ENCODE measurements at places on chromosomes 11 and 22.

GRCh38 chr11:65559951-65560537 lies 1.9 kb upstream of the LTBP3 start:
- DNase-seq: peak; percentile 79

DNA sequence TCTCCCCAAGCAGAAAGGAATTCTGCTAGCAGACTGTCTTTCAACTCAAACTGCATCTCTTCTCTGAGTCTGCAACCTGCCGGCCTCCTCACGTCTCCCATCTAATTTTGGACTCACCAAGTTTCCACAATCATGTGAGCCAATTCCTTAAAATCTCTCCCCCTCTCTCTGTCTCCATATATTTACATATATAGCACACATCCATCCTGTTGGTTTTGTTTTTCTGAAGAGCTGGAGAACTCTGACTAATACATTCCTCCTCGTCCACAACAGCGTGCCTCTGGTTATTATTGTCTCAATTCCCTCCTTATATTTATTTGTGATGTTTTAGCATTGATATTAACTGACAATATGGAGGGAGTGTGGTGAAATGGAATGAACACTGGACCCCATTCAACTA lies 29.6 kb upstream of the FJX1 start:
- peak; percentile 91 for DNase-seq

DNA sequence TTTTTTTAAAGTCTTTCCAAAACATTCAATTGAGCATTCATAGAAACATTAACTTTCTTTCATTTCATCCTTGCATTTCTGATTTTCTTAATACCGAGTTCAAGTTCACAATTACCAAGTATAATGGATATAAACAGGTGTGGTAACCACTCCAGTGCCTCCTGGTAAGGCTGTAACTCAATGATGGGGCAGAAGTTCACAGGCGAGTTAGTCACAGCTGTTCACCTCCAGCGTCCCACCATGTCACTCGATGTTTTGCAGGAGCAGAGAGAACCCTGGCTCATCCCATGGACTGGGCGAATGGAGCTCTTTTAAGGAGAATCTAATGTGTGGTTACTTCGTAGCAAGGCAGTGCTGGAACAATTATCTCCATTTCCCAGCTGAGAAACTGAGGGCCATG lies 94.4 kb upstream of the ALX4 start:
- no peak for DNase-seq

GRCh38 chr11:2788168-2789071 lies 88.6 kb upstream of the KCNQ1OT1 start:
- no peak for DNase-seq
